ENCODE measurements at places on chromosomes 1 and 21.
A peak's percentile ranks its signal among the peaks of the same experiment; 100 is the strongest.

DNA sequence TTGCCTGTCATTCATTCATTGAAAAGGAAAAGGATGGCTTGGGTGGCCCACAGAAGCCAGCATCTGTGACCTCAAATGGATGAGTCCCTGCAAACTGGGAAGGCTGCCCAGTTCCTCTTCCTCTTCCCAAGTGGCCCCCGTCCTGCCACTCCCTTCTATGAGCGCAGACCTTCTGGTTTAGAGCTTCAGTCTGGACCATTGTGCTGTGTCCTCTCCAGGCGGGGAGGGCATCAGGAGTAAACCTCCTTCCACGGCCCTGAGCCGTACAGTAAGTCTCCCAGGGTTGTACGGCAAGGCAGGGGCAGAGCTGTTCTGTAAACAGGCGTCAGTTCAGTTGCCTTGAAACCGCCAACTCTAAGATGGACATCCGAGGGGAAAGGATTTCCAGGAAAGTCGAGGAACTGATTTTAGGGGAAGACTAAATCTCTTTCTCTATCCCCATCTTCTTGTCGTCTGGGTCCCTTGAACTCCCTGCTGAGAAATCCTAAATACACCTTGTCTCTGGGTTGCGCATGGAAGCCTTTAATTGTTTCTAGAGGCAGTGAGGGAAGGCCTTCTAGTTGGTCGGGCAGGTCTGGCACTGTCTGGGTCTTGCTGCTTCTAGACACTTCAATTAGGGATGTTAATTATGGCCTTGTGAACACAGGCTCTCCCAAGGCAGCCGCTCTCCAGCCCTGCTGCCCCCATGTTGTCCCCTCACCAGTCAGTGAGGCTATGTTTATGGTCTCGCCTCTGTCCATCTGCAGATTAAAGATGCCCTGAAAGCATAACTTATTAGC lies 22.1 kb downstream of the SOX13 start:
- DNase-seq, result no peak

GRCh38 chr1:201885531-201886075 lies 3.1 kb upstream of the SHISA4 start:
- DNase-seq, result no peak

DNA sequence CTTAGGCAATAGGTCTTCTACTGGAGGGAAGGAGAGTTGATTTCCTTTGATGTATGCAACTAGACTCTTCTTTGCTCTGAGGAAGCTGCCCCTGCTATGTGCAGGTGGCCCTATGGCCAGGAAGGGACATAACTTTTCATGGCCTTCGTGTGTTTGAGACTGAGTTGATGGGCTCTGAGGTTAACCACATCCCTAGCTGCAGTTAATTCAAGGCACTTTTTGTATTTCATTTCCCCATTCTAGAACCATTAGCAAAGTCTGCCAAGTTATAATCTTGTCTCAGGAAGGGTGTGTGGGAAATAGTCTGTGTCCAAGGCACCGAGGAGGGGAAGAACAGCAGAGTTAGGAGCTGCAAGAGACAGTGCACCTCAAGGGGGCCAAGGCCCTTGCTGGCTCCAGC lies 2.5 kb downstream of the FCRL4 start:
- no peak for DNase-seq

DNA sequence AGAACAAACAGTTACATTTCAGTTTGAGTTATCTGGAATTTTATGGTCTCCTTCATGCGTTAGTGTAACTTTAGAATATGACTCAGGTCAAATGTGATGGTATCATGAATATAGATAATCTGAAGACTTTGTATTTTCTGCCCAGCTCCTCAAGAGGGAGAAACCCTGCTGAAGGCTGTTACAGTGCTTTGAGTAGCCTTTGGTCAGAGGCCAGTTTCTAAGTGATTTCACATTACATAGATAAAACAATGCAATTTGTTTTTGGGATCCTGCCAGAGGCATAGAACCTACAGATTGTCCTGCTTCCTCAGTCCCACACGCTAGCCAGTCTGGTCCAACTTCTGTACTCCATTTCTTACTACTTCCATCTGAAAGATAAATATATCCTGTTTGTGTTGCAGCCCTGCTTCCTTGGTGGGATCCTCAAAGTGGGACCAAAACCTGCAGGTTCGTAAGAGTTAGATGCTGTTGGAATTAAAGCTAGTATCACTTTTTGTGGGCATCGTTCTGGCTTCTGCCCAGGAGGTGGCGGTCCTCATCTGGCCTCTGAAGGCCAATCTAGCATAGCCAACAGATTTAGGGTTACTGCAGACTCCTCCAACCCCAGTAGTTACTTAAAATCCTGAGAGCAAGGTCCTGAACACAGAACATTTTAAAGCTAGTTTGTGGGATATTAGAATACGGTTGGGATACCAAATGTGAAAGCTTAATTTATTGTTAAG lies 645.8 kb upstream of the USP24 start:
- DNase-seq, result no peak

DNA sequence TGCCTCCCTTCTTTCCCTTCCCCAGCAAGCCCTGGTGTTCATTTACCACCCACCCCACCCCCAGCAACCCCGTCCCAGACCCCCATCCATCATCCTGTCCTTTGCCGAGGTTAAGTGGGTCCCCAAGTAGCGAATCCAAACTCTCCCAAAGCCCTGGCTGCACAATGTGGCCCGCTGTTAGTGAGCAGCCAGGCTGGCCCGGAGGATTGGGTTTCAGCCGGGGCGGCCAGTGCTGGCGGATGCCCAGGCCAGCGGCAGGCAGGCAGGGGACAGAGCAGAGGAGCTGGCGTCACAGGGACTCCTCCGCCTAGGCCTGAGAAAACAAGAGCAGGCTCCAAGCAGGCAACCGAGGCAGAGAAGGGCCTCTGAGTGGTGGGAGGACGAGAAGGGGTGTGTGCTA lies 61.4 kb downstream of the EPHB2 start:
- DNase-seq, result no peak

DNA sequence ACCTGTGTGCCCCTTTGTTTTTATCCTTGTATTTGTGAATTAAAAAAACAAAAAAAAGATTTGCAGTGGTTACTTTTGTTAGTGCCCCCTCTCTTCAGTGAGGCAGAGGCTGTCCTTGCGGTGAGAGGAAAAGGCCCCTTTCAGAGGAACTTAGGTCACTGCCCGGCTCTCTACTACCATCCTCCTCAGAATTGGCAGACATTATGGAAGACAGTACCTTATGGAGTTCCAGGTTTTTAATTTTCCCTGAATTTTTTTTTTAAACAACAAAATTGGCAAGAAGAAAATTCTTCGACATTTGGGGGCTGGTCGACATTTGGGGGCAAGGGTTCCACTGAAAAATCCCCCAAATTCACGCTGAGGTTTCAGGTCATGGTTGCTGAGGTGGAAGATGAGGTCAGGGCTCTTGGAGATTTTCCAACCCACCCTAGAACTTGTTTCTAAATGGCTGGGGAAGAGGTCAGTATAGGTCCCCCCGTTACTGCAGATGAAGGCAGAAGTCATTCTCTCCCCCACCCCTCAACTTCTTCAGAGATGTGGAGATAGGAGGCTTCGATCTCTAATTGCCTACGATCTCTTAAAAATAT lies 5.3 kb downstream of the RXFP4 start:
- DNase-seq, result no peak

DNA sequence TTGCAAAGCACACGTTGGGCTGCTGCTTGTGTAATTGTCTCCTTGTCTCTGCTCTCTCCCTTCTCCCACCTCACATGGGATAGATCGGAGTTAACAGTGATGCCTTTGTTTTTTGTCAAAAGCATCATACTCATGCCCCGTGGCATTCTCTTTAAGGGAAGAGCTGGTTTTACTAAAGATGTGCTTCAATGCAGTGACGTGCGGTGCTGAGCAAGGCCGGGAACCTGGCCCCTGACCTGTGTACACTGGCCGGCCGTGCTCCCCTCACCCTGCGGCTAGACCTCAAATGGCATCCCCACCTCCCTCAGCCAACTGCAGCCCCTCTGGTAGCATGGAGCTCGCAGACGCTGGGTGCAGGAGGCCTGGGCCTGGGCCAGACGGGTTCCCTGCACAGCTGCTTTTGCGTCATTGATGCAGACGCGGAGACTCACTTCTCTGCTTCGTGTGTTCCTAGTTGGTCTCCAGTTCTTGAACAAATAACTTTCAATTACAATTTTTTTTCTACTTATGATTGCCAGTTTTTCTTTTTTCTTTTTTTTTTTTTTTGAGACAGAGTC lies 19.9 kb downstream of the AGPAT3 start:
- no peak for DNase-seq

- DNase-seq, result no peak
Measured at GRCh38 chr1:243316366-243316989, 60.6 kb downstream of the SDCCAG8 start.

GRCh38 chr1:179190861-179191260 lies 38.6 kb downstream of the ABL2 start:
- DNase-seq, result no peak

GRCh38 chr1:179142889-179143299 lies 61.0 kb downstream of the TOR3A start:
- peak; percentile 99 for DNase-seq

- DNase-seq, result peak; percentile 99
Measured at GRCh38 chr1:222370913-222371675, 176.8 kb downstream of the HHIPL2 start.

DNA sequence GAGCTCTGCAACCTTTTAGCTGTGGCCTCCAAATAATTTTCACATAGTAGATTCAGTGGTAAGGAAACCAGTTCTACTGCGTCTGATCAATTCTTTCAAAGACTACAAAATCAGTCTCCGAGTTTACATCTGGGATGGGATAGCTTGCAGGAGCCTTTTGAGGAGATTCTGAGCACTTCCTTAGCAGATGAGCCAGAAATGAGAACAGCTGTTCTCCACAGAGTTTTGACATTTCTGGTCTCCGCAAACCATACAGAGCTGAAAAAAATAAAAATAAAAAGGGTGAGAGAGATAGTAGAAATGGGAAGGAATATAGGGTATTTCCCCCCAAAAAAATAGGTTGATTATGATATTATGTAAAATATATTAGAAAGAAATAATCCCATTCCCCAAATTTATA lies 119.3 kb downstream of the LYPLAL1 start:
- no peak for DNase-seq
